ENCODE measurements at places on chromosomes 6 and 20.

DNA sequence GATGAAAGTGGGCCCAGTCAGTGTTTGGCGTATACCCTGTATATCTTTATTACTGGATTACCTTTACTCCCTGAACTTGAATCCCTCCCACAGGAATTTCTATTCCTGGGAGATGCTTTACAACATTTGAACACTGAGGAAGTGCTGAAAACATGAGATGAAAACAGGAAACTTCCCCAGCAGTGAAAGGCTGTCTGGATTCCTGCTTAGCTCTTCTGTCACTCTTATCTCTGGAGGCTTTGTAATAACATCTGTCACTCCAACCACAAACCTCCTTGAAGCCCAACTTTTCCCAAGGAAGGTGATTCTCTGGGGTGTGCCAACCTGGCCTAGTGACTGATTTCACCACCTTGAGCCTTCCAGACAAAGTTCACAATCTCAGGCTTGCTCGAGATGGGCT is 264.5 kb upstream of the BMP2 start:
- no peak for DNase-seq

DNA sequence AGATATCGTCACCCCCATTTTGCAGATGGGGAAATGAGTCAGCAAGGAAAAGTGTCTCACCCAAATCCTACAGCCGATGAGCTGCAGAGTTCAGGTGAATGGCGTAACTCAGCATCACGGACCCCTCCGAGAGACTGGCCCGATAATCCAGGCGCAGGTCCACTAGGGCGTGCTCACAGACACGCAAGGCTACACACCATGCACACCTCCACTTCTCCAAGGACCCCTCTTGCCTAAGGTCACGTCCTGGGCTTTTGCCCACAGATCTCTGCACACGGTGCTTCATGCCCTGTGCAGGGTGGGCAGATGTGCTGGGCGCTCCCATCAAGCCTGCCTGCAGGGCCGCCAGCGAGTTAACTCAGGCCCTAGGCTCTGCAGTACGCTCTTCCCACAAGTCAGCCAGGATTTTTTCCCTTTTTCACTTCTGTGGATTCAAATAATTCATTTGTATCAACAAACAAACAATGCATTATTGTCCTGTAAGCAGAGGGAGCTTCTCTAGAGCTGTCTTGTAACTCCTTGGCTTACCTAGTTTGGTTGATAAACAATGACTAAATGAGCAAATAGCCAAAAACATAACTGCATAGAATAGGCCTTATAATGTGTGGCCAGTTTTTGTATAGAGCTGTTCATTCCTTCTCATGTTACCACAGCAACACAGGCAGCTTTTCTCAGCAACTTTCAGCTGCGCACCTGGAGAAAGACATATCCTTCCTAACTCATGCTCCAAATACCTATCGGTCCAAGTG is 139.1 kb downstream of the AGPAT4 start:
- no peak for DNase-seq

DNA sequence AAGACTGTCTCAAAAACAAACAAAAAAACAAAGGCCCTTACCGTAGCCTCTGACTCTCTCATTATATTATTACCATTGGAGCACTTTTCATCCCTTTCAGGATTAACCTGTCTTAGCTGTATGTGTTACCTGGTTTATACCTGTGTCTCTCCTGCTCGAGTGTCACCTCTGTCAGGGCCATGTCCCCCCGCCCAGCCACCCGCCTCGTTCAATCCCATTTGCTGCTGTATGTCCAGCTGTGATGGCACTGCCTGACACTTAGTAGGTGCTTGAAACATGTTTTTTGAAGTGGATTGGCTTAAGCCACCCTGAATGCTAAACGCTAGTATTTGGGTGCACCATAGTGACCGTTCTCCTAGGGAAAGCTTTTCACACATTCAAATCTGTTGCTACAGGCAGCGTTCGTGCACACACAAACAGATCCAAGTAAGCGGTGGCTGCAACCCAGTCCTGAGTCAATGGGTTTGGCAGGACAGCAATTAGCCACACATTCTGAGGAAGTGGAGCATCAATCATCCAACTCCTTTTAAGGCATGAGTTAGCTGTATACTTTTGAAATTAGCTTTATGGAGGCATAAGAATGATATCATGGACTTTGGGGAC is 98.9 kb upstream of the ZNF217 start:
- no peak for DNase-seq

- no peak for DNase-seq
These were observed 38.0 kb downstream of the HIVEP2 start for GRCh38 chr6:142906945-142907470.

GRCh38 chr20:36642136-36642535 is 3.9 kb downstream of the SLA2 start:
- DNase-seq: no peak

GRCh38 chr6:43853066-43853650 is 83.1 kb downstream of the VEGFA start:
- DNase-seq: no peak

GRCh38 chr6:161226009-161226964 is 47.6 kb downstream of the AGPAT4 start:
- DNase-seq: no peak

DNA sequence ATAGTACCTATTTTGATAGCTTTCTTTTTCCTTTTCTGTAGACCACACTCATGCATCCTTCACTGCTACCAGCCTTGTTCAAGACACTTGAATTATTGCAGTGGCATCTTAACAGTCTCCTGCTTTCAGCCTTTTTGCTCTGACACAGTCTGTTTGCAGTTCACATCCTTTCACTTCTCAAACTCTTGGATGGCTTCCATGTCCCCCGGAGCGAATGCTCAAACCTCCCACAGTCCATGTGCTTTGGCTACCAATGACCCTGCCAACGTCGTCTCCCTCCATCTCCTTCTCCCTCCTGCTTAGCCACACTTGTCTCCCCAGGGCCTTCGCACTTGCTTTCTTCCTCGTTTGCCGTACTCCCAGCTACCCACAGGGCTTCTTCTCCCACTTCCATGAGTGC is 270.0 kb upstream of the ZFP64 start:
- DNase-seq: no peak

- DNase-seq: no peak
These were observed 5.4 kb downstream of the UQCC2 start for GRCh38 chr6:33705955-33706725.

- no peak for DNase-seq
These were observed 5.6 kb upstream of the GLO1 start for GRCh38 chr6:38708496-38708895.

GRCh38 chr20:17044891-17045290 is 181.9 kb upstream of the PCSK2 start:
- no peak for DNase-seq

DNA sequence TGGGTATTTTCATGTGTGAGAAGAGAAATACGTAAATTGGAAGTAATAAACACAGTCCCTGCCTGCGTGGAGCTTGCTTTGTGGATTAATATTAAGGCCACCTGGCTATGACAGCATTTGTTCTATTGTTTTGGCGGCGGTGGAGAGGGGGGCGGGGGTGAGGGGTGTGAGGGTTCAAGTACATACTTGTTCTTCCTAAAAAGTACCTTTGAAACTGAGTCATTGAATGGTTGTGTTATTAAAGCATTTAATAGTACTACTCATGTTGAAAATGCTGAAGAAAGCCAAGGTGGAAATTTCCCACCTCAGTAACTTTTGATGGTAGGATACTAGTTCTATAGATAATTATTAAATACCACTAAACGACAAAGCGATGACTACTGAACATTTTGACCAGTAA is 95.0 kb downstream of the FOXC1 start:
- DNase-seq: no peak

DNA sequence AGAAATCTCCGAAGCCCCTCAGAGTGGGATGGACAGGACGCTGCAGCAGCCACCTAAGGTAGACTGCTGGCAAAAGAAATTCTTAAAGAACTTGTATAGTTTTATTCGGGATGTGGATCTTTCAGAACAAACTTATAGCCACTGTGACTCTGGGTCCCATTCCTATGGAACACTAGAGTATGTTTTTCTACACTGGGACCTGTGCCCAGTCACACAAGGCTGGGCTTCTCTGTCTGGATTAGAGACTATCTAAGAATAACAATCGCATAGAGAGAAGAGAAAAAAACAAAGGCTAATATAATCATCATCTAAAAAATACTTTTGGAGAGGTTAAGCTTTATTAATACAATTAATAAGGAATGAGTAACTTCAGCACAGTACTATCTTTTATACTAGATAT is 28.9 kb downstream of the RMND1 start:
- DNase-seq: no peak

GRCh38 chr20:54044156-54044555 is 26.2 kb downstream of the BCAS1 start:
- DNase-seq: no peak

DNA sequence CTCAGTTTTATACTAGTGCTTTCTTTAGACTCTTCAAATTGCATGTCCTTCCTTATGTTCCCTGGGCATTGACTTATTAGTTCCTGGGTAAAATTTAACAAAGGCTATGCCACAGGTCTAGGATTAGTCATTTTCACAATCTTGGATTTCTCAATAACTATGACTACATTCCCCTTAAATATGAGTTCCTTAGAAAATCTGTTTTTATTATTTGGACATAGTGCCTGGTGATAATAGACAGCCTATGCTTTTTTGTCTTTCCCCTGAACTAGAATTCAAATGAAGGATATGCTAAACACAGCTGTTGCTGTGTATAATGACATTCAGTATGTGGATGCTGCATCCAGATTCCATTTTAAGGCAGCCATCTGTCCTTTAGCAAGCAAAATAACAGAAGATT is 1252.8 kb upstream of the GJE1 start:
- no peak for DNase-seq

- DNase-seq: no peak
These were observed 50.0 kb downstream of the FOXF2 start for GRCh38 chr6:1439349-1439748.

DNA sequence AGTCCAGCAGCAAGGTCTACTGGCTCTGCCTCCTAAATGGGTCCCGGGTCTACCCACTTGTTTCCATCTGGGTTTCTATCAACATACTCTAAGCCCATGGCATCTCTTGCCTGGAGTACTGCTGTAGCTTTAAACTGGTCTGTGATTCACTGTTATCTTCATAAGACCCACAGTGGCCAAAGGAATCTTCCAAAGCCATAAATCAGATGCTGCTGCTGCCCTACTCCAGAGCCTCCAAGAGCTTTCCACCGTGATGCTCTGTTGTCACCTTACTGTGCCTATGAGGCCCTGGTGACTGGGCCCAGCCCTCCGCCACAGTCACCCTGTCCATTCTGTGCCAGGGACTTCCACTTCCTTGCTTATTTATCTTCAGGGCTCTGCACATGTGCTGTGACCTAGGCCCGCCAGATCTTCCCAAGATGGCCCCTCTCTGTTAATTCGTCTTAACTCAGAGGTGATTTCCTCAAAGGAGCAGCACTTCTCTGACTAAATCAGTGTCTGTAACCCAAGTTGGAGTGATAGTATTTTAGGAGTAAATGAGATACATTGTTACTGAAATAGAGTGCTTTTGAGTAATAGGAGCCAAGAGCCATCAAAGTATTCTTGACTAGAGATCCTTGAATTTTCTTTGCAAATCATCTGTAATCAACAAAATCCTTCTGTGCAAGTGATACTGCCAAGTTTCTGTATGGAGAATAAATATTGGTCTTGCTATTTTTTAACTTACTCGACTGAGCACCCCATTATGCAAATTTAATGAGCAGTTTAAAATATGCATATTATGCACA is 102.5 kb downstream of the PPP1R14C start:
- DNase-seq: no peak

DNA sequence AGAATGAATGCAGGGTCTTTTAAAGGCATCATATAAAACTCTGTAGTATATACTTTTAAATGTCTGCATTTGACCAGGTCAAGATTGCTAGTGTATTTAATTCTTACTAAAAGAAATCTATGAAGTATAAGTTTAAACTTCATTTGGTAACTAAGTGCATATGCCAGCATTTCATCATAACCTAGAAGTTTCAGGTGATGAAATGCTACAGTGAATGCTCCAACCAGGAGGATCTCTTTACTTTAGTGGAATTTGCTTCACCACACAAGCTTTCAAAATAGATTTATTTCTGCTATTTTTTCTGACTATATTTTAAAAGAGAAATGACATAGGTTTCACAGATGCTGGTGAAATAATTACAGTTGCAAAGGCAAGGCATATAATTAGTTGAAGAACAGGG is 141.9 kb downstream of the HIVEP2 start:
- no peak for DNase-seq

GRCh38 chr6:106882601-106883518 is 91.7 kb downstream of the CD24 start:
- DNase-seq: no peak

DNA sequence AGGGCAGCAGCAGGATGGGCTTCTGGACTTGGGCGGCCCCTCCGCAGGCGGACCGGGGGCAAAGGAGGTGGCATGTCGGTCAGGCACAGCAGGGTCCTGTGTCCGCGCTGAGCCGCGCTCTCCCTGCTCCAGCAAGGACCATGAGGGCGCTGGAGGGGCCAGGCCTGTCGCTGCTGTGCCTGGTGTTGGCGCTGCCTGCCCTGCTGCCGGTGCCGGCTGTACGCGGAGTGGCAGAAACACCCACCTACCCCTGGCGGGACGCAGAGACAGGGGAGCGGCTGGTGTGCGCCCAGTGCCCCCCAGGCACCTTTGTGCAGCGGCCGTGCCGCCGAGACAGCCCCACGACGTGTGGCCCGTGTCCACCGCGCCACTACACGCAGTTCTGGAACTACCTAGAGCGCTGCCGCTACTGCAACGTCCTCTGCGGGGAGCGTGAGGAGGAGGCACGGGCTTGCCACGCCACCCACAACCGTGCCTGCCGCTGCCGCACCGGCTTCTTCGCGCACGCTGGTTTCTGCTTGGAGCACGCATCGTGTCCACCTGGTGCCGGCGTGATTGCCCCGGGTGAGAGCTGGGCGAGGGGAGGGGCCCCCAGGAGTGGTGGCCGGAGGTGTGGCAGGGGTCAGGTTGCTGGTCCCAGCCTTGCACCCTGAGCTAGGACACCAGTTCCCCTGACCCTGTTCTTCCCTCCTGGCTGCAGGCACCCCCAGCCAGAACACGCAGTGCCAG is at the start of gene TNFRSF6B:
TSS of gene TNFRSF6B (plus strand) at position 25 of the 729 bp plus-strand sequence. CDS start at position 141, 116 bp downstream.
- no peak for DNase-seq

DNA sequence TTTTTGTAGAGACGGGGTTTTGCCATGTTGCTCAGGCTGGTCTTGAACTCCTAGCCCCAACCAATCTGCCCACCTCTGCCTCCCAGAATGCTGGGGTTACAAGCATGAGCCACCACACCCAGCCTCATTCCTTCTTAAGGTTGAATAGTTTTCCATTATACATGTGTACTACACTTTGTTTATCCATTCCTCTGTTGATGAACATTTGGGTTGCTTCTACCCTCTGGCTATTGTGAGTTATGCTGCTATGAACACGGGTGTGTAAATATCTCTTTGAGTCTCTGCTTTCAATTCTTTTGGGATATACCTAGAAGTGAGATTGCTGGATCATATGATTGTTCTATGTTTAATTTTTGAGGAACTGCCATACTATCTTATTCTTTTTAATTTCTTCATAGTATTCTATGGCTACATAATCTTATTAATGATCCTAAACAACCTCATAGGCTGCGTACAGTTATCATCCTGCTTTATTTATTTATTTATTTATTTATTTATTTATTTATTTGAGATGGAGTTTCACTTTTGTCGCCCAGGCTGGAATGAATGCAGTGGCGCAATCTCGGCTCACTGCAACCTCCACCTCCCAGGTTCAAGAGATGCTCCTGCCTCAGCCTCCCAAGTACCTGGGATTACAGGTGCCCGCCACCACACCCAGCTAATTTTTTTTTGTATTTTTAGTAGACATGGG is 49.2 kb upstream of the TLDC2 start:
- DNase-seq: no peak

GRCh38 chr6:133804265-133804664 is 84.6 kb upstream of the TCF21 start:
- no peak for DNase-seq

Measured in NT2/D1 (cell line).